H4 (cell line): ENCODE measurements at places on chromosomes 2 and 18. TPM values are rescaled to one million over a fixed set of nuclear protein-coding genes. Genes with fewer than 3 reads are reported as not detected.

GRCh38 chr2:199710551-199710950 lies 140.4 kb downstream of the FTCDNL1 start:
- DNase-seq: no peak

DNA sequence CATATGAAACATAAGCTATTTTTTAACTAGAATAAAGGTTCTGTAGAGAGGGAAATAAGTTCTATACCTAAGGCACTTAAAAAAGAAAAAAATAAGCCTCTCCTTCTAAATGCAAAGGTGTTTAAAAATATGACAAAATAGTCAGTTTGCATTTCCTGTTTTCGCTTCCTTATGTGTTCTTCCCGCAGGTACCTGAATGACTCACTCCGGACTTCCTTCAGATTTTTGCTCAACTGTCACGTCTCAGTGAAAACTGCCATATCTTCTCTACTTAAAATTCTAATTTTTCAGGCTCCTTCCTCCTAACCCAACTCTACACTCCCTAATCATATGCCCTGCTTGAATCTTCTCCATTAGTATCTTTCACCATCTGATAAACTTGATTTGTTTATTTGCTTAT lies 1333.1 kb downstream of the LRP1B start:
- no peak for DNase-seq

DNA sequence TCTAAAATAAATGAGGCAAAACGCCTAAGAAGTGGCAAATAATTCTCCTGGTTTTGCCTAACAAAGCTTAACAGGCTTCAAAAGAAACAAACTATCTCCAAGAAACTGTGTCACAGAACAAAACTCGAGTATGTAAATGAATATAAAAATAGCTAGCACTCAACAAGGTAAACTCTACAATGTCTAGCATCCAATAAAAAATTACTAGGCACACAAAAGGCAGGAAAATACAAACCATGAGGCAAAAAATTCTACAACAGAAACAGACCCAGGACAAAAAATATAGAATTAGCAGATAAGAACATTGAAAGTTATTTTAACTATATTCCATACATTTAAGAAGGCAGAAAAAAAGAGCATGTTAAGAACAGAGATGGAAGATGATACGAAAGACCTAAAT lies 16.8 kb downstream of the PPP4R1 start:
- no peak for DNase-seq

- DNase-seq: no peak
These were observed 4.6 kb downstream of the CDCA7 start for GRCh38 chr2:173359231-173359630.

GRCh38 chr2:197433780-197434438 lies 919 bp downstream of the SF3B1 start:
- no peak for DNase-seq

- no peak for DNase-seq
These were observed 244.8 kb downstream of the PRKCE start for GRCh38 chr2:45896311-45896710.

DNA sequence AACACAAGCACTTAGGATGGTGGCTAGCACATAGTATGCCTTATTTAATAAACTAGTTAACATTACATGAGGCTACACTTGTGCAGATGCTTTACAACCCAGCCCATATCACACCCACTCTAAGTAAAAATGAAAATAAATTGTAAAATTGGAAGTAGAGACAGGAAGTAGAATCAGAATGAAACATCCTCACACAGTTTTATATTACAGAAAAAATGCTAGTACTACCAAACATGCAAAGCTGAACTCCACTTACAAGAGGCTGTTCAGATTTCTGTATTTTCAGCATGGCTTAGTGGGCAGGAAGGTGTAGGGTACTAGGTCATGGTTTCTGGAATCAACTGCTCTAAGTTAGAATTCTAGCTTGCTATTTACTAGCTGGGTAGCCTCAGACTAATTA lies 18.2 kb upstream of the CRIM1 start:
- no peak for DNase-seq

- no peak for DNase-seq
These were observed 71.3 kb downstream of the CCDC93 start for GRCh38 chr2:117942551-117942950.

DNA sequence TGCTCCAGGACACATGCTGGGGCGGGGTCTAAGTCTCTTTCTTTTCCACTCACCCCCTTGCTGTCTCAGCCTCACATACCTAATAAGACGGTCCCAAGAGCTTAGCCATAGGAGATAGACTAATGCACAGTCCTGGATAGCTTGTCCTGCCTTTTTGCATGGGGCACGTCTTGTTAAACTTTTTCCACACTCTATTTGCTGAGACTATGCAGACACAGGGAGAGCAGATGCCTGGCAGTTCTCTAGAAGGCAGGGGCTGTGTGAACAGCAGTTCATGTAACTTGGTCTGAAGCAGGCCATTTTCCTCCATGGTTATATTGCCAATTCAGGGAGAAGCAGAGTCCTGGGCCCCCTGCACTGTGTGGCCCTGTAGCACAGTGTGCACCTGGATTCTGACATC lies 142.1 kb downstream of the SEPTIN10 start:
- DNase-seq: no peak

DNA sequence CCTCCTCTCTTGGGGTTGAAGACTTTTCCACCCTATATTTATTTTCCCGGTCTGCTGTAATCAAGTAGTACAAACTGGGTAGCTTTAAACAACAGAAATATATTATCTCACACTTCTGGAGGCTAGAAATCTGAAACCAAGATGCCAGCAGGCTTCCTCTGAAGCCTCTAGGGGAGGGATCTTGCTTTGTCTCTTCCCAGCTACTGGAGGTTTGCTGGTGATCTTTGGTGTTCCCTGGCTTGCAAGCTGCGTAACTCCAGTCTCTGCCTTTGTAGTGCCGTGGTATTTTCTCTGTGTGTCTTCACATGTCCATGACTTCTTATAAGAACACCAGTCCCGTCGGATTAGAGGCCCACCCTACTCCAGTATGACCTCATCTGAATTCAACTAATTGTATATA lies 44.4 kb downstream of the MYO3B start:
- DNase-seq: no peak

GRCh38 chr2:25410370-25410769 lies 68.6 kb upstream of the DNMT3A start:
- no peak for DNase-seq

The ZNF396 gene
- 1.3 and 3.1 TPM in 2 replicates for total RNA-seq

DNA sequence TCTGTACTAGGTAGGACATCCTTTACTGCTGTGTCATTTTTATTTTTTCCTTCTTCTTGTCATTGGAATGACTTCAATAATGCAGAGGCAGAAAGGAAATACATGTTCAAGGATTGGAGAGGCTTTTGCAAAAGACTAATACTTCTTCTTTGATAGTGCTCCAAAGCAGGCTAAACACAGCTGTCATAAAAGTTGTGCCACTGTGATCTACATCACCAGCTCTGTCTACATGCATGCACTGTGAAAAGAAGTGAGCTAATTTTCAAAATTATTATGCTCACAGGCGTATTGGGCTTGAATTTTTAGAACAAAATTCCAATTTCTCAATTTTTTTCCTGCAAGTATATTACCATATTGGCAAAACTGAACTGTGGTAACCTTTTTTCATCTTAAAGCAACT lies 37.5 kb upstream of the CALCRL start:
- no peak for DNase-seq

DNA sequence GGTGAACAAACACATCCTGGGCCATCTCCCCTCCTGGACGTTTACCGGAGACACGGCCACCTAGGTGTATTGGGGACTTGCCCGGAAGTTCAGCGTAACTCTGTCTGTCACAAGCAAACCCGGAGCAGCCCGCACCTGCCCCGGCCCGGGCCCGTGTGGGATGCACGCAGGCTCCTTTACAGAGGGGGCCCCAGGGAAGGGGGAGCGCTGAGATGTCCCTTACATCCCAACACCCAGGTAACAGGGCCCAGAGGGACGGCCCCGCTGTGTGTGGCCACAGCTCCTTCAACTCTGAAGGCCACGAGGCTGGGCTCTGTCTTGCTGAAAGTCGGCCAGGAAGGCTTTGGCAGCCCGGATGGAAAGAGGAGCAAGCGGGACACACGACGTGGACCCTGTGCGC lies 212.8 kb downstream of the TWIST2 start:
- no peak for DNase-seq

GRCh38 chr18:42229211-42230210 lies 274.5 kb downstream of the PIK3C3 start:
- no peak for DNase-seq

- no peak for DNase-seq
These were observed at the start of gene CDC42EP3 for GRCh38 chr2:37671009-37671815. Gene CDC42EP3 (minus strand): TSS chr2:37671642. CDS start chr2:37646587, 25,055 bp downstream.

DNA sequence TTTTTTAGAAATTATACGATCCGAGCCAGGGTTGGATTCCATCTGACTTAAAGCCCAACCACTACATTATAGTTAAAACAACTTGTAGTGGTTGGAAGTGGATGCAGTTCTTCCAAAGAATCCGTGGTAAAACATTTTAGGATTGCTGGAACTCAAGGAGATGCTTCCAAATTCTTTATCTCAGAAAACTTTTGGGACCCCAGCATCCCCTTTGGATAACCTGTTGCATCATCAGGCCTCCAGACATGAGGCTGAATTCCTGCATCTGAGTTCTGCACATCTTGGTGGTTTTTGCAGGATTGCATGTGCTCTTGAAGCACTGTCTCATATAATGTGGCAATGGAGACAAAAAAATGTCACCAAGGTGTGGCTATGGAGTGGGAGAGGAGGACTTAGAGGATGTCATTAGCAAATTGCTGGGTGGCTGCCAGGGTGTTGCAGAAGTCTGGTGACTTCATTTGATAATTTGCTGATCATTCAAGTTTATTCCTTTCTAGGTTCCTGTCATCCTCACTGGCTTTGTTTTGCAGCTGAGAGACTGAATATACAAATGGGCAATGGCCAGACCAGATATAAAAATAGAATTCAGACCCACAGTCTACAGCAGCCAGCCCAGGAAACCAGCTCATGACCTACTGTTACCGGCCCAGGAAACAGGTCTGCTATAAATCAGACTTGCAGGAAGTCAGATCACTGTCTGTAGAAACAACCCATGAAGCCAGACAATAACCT lies 207.7 kb downstream of the BCL2 start:
- no peak for DNase-seq

The MCM6 gene
- 23.6 and 31.1 TPM in 2 replicates for total RNA-seq

DNA sequence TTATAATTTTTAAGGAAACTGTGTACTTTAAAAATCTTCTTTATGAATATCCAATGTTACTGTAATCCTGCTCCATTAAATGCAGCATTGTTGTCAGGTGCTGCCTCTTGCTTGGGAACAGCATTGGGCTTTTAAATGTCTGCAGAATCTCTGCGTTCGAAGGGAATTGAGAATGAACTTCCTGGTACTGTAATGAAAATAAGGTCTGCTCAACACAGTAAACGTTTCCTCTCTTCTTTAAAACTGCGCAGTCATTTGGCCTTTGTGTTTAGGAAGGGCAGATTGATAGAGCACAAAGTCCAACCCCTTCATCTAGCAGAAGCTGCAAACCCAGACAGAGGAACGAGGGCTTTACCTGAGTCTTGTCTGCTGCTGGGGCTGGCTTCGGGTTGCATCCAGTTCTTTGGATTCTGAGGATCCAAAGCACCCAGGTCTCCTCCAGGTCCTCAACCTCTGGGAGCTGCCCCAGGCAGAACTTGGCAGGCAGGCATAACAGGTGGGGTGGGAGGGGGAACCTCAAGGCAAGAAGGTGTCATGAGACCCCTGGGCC lies 104.5 kb downstream of the UGGT1 start:
- DNase-seq: no peak

- no peak for DNase-seq
These were observed 50.8 kb downstream of the TWIST2 start for GRCh38 chr2:238898534-238899281.

- no peak for DNase-seq
These were observed 81.5 kb upstream of the COL3A1 start for GRCh38 chr2:188892636-188893035.

The MATN3 gene
- 0.14 and 0.46 TPM in 2 replicates for total RNA-seq

- no peak for DNase-seq
These were observed 64.7 kb upstream of the TTC39C start for GRCh38 chr18:23949863-23950262.

DNA sequence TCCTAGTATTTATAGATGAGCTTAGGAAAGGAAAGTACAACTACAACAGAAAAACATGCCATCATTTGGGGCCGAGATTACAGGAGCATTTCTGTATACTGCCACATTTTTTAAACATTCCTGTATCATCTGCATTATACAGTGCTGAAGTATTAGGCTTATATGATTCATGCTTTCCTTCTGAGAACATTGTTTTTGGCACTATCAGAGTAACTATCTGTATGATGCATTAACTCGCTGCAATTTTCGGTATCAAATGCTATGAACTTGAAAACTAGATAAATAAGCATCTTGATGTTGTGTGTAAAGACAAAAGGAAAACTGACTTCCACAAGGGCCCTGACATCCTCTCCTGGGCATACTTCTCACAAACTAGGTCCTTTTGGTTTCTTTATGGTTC lies 102.0 kb downstream of the RIT2 start:
- DNase-seq: no peak

The IL18R1 gene
- total RNA-seq: 2.0 and 2.8 TPM in 2 replicates

The SLC16A14 gene
- 0.82 and 2.5 TPM in 2 replicates for total RNA-seq

The TUBB8B gene
- total RNA-seq: not detected in 2 replicates

The LYG2 gene
- not detected in 2 replicates for total RNA-seq

GRCh38 chr2:118091140-118091478 lies 2.8 kb downstream of the INSIG2 start:
- DNase-seq: no peak

- DNase-seq: no peak
These were observed 116.5 kb downstream of the CSRNP3 start for GRCh38 chr2:165586019-165586418.

The DSEL gene
- 25.1 and 25.8 TPM in 2 replicates for total RNA-seq

DNA sequence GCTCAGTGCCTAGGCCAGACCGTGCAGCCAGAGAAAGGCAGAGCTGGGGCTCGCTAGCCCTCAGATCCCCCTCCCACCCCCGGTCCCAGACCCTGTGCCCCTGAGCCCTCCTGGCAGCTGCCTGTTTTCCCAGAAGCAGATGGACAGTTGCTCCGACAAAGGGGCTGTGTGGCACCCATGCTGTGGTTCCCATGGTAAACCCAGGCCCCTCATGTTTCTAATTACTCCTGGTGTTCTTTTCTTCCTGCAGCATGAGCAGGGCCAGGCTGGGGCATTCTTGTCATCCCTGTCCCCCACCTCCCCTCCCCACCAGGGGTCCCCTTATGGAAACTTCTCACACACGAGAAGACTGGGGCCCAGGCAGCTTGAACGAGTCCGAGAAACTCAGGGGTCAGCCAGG lies 269.6 kb downstream of the HAUS1 start:
- DNase-seq: no peak

DNA sequence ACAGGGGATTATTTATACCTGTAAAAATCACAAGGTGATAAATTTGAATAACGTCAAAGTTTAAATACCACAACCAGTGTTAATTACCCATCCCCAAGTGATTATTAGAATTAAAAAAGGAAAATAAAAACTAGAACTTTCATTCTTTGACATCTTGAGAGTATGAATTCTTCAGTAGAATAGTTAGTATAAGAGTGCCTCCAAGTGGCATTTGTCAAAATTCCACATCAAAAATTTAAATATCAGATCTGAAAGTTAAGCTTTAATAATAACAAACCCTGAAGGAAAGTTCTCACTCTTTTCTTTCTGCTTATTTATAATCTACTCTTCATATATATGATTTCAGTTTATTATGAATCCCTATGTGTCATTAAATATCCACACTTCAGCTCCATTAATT lies 273.7 kb upstream of the KYNU start:
- DNase-seq: no peak

The DUSP2 gene
- total RNA-seq: 16.4 and 17.7 TPM in 2 replicates

The SERPINB13 gene
- not detected in 2 replicates for total RNA-seq
